Left kidney (tissue), 8 donors: ENCODE measurements at places on chromosomes 7 and 10. TPM values are rescaled to one million over a fixed set of nuclear protein-coding genes. Genes with fewer than 3 reads are reported as not detected.

GRCh38 chr10:22784668-22785067, 70.3 kb upstream of the PIP4K2A start:
- no peak for DNase-seq

GRCh38 chr10:76723844-76724243, 913.8 kb downstream of the KCNMA1 start:
- DNase-seq: no peak

DNA sequence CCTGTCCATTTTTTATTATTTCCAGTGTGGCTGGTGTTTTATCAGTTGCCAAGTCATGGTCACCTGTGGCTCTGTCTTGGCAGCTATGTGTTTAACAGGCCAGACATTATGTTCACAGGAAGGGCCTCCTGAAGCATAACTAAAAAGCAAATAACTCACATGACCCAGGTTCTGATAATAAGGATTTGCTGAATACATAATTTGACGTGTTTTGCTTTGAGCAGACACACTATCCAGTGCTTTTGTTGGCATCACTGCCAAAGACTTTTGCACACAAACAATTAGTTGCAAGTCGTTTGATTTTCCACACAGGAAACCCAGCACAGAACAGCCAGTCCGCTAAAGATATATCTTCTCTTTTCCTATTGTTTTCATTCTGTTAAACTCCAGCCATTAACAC, 173.6 kb downstream of the ARL4A start:
- DNase-seq: peak; percentile 8

- DNase-seq: no peak
Observed at GRCh38 chr7:112538726-112539255, 58.0 kb downstream of the LSMEM1 start.

GFRA1 gene
- 29.8 TPM for polyA plus RNA-seq

SEPTIN14 gene
- 0.67 TPM for polyA plus RNA-seq

- no peak for DNase-seq
Observed at GRCh38 chr10:3784510-3785250, at the start of gene KLF6. Gene KLF6 (minus strand): TSS chr10:3785209. CDS start chr10:3785014, 195 bp downstream.

GRCh38 chr10:97876402-97876801, 26.8 kb downstream of the GOLGA7B start:
- DNase-seq: no peak

FOXI2 gene
- polyA plus RNA-seq: 1.2 TPM

DNA sequence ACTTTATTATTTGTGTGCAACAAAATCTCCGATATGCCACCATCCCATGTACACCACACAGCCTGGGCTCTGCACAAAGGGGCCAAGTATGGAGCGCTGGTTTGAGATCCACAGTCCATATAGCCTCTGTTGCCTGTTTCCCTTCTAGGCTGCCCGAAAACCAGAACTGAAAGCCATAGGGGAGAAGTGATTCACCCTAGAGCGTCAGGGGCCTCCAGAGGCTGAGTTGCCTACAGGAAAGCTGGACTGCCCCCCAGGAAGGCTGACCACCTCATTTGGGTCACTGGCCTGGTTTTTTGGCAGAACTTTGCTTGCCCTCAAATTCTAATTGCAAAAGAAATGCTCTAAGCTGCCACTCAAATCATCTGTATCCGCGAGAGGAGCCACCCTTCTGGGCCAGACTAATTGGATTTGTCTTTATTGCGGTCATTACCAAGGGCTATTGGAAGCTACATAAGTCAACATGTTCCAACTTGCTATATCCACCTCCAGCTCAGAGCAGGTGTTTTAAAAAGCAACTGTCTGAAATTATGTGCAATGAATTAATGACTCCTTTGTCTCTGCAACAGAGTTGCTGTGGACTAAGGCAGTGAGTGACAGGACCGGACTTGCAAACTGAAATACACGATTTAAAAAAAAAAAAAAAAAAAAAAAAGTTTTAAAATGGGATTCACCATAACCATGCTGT, 28.3 kb upstream of the FRMD4A start:
- no peak for DNase-seq

GRCh38 chr7:29391262-29391661, 172.4 kb upstream of the PRR15 start:
- no peak for DNase-seq

- DNase-seq: no peak
Observed at GRCh38 chr7:41816111-41816510, 113.2 kb upstream of the INHBA start.

DNA sequence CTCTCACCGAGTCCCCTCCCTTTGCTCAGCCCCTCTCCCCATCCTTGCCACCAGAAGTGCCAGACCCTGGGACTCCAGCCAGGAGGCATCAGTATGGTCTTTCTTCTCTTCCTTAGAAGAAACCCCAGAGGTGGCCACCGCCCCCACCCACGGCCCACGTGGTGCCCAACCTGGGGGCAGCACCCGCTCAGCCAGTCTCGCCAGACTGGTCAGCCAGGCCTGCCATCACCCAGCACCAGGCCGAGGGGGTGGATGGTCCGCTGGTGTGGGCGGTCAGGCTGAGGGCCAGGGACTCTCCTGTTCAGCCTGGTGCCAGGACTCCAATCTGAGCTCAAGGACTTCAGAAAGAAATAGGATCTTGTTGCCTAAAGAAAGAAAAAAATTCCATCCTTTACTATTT, 5.8 kb upstream of the CLDN4 start:
- DNase-seq: no peak

- DNase-seq: peak; percentile 46
Observed at GRCh38 chr7:73978661-73979563, 49.1 kb upstream of the ELN start.

- DNase-seq: no peak
Observed at GRCh38 chr7:21902240-21902639, 43.5 kb downstream of the CDCA7L start.

DNA sequence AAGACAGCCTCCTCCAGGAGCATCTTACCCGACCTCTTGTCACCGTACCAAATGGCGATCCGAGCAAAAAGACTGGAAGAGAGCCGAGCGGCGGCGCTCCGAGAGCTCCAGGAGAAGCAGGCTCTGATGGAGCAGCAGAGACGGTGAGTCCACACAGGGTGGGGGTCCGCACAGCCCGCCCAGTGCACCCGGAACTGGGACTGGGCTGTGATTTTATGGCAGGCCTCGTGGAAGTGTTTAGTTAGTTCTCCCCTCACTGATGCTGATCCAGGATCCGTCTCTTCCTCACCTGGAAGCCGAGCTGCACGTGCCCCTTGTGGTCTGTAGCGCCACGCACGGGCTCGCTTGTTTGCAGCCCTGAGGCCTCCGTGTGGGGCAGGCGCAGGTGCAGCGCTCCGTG, 19.6 kb downstream of the LRRC27 start:
- DNase-seq: no peak

DNA sequence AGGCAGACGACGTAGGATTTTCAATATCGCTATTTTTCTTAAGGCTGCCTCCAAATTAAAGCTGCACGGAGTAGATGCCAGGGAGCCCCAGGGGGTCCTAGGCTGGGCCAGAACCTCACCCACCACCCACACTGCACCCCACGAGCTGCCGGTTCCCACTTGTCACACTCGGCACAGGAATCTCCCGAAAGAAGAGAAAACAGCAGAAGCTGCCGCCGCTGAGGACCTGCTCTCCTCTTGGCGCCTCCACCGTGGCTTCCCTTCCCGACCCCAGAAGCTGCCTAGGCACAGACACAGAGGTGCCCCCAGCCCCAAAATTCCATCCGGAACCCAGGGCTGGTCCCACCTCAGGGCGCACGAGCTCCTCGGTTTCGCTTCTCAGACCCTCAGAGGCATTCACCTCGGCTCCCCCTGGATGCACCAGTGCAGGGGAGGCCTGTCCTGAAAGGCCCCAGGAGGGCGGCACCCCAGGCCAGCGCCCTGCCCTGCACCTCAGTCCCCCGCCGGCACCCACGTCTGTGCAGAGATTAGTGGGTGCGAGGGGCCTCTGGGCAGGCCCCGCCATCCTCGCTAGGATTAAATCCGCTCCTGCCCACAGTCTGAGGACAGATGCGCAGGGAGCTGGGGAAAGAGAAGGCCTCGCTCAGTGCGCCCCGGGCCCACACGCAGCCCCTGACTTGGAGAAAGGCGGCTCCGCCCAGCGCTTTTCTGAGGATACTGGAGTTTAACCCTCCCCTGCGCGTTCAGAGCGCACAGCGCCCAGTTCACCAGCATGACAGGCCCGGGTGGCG, 99.2 kb downstream of the PTPRN2 start:
- no peak for DNase-seq

TMEM273 gene
- 2.0 TPM for polyA plus RNA-seq

MLXIPL gene
- polyA plus RNA-seq: 4.8 TPM

GHRHR gene
- 0.33 TPM for polyA plus RNA-seq

DNA sequence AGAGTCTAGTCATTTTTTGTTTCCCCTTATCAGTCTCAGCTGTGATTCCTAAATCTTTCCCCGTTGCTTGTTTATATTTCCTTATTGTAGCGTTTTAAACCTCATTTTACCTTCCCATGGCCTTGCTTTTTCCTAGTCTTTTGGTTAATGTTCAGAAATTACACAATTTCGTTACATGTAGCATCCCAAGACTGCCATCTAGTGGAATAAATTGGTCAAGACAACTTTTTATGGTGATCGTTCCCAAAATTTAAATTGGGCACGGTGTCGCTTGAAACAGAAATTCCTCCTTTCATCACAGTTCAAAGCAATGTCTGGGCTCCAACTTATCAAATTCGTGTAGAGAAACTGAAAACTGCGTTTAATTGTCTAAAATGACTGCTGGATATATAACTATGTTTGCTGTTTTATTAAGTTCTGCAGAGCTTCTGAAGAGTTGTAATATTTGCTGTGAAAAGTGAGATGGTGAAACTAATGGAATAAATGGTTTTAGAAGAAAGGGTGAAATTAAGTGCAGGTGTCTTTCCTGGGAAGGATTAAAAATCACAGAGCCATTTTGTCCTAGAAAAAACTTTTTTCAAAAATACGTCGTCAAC, 370.2 kb downstream of the PHF14 start:
- DNase-seq: peak; percentile 57

VAX1 gene
- not detected for polyA plus RNA-seq

KNDC1 gene
- polyA plus RNA-seq: 8.3 TPM

PILRA gene
- 12.6 TPM for polyA plus RNA-seq

POT1 gene
- polyA plus RNA-seq: 50.4 TPM

DNA sequence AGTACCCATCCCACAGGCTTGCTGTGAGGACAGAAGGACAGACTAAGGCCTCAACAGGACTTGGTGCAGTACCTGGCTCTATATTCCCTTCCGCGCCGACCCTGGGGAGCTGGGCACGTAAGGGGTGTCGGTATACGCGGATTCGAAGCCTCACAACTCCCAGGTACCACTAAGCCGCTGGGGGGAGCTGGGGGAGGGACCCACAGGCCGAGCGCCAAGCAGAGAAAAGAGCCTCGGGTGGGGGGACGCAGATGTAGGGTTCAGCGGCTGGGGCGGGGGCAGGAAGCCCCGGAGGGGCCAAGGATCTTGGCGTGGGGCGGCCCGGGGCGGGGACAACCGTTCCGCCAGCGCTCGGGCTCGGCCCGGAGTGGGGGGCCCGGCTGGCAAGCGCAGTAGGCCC, 126.4 kb upstream of the ZNF746 start:
- no peak for DNase-seq

ARHGEF35 gene
- polyA plus RNA-seq: 24.0 TPM

LIPF gene
- 0.47 TPM for polyA plus RNA-seq

DNA sequence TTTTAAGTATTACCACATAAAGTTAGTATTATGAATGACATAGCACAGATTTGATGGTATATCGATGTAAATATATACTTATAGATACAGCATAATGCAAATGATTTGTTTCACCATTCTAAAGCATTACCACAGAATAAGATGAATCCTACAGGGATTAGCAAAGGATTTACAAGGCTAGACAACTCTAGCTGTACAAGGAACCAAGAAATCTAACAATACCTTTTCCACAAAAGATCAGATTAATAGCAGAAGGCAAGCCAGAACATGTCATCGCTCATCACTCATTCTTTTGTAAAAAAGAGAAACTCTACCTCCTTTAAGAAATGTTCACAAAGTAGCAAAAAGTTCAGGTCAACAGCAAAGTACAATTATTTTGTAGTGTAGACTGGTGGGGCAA, 105.1 kb upstream of the ANK3 start:
- DNase-seq: no peak

- no peak for DNase-seq
Observed at GRCh38 chr10:93245147-93245546, 171.5 kb downstream of the CYP26A1 start.

DNA sequence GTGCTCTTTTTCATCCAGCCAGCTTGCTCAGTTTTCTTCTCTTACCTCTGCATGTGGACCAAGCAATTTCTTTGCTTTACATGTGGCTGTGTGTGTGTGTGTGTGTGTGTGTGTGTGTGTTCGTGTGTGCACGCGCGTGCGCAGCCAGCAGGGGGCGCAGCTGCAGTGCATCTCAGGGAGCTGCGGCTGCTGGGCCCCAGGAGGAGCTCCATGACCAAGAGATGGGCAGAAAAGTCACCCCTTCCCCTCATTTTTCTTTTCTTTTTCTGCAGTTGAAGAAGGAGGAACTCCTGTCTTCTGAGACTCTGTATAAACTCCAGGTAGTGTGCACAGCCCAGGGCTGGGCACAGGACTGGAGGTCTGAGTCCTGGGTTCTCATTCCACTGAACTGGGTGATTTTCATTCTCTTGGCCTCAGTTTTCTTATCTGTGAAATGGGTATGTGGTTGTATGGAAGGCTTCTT, 41.8 kb downstream of the BLNK start:
- peak; percentile 67 for DNase-seq
